ENCODE measurements at places on chromosomes 13 and 19. TPM values are rescaled to one million over a fixed set of nuclear protein-coding genes. Genes with fewer than 3 reads are reported as not detected.
A peak's percentile ranks its signal among the peaks of the same experiment; 100 is the strongest.

Gene ITGBL1
- total RNA-seq = not detected

Gene MYBPC2
- total RNA-seq = 0.24 TPM

Gene TPGS1
- 12.6 TPM for total RNA-seq

Gene ZNF426
- total RNA-seq = 27.6 TPM

Gene GFY
- not detected for total RNA-seq

Gene ZNF134
- total RNA-seq = 17.2 TPM

- H3K27me3 ChIP-seq = no peaks in the 10 kb centered on the region
- DNase-seq = no peak
- no peak overlapping the region for H3K4me3 ChIP-seq
- H3K27ac ChIP-seq = peak overlapping the region; percentile 46
- H3K36me3 ChIP-seq = no peaks in the 10 kb centered on the region
Measured at GRCh38 chr13:45482571-45483173, 17.9 kb downstream of the COG3 start.

DNA sequence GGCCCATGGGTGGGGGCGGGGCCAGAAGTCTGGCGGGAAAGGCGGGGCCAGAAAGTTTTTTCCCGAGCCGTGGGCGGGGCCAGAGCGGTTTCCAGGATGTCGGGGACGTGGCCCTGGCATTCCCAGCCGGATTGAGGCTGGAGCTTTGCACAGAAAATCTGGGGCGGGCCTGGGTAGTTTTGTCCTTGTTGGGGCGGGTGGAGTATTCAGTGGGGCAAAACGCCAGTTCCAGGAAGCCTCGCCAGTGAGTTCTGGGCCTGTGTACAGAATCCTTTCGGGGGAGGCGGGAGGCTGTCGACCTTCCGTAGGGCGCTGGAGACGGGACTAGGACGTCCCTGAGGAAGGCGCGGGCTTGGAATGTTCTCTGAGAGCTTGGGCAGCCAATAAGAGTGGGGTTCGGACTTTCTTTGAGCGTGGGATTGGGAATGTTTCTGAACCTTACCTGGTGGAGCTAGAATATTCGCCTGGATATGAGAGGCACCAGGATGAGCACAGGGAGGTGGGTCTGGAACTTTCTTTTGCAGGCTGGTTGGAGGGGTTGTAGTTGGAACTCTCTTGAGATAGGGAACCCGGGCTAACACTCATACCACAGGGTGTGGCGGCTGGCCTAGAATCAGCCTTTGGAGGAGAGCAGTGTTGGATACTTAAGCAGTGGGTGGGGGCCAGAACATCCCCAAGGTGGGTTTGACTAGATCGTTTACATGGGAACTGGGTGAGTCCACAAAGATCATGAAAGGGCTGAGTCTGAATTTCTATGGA lies 1.3 kb downstream of the CCDC9 start:
- H3K4me1 ChIP-seq = peaks cover 16% of the 10 kb centered on the region
- H3K36me3 ChIP-seq = no peaks in the 10 kb centered on the region
- no peaks in the 10 kb centered on the region for H3K27me3 ChIP-seq
- peak; percentile 57 for DNase-seq
- peak overlapping the region; percentile 95 for H3K27ac ChIP-seq
- peak overlapping the region; percentile 51 for H3K4me3 ChIP-seq

- no peak overlapping the region for H3K27ac ChIP-seq
- no peak overlapping the region for H3K4me3 ChIP-seq
- H3K27me3 ChIP-seq = no peaks in the 10 kb centered on the region
- H3K36me3 ChIP-seq = no peaks in the 10 kb centered on the region
- H3K4me1 ChIP-seq = peaks cover 6% of the 10 kb centered on the region
- DNase-seq = no peak
Measured at GRCh38 chr19:45035755-45036154, 3.1 kb upstream of the CLASRP start.

DNA sequence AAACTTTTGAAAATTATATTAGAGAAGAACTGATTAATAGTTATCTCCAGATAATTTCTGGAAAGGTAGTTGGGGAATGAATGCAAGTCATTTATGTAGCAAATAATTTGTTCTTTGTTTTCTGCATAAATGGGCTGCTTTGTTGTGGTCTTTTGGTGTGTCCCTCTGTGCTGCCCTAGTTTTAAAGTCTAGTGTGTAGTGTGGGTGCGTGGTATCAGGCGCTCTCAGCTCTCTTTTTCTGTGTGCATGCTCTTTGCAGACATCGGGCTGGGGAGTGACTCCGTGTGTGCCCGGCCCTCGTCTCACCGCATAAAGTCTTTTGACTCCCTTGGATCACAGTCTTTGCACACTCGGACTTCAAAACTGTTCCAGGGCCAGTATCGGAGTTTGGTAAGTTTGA lies 94.5 kb downstream of the ARHGEF7 start:
- no peak overlapping the region for H3K27ac ChIP-seq
- no peaks in the 10 kb centered on the region for H3K36me3 ChIP-seq
- H3K4me1 ChIP-seq = peaks cover 3% of the 10 kb centered on the region

GRCh38 chr13:102729560-102730270 lies 34.9 kb upstream of the METTL21C start:
- H3K27me3 ChIP-seq = no peaks in the 10 kb centered on the region
- H3K4me1 ChIP-seq = no peaks in the 10 kb centered on the region
- DNase-seq = no peak

- no peaks in the 10 kb centered on the region for H3K36me3 ChIP-seq
- no peak overlapping the region for H3K4me3 ChIP-seq
- no peaks in the 10 kb centered on the region for H3K27me3 ChIP-seq
- H3K4me1 ChIP-seq = no peaks in the 10 kb centered on the region
- no peak overlapping the region for H3K27ac ChIP-seq
Measured at GRCh38 chr19:5104871-5105351, 136.0 kb downstream of the KDM4B start.

- no peak overlapping the region for H3K4me3 ChIP-seq
- peak; percentile 70 for DNase-seq
Measured at GRCh38 chr19:2549701-2550191, 73.8 kb downstream of the GADD45B start.
